Epithelial cell of esophagus (primary cell): ENCODE measurements at places on chromosomes 11 and 22.
A peak's percentile ranks its signal among the peaks of the same experiment; 100 is the strongest.

GRCh38 chr11:63613517-63614135, 607 bp downstream of the PLAAT3 start:
- DNase-seq = no peak

GRCh38 chr22:37283393-37283937, 1.2 kb downstream of the CYTH4 start:
- DNase-seq = no peak

DNA sequence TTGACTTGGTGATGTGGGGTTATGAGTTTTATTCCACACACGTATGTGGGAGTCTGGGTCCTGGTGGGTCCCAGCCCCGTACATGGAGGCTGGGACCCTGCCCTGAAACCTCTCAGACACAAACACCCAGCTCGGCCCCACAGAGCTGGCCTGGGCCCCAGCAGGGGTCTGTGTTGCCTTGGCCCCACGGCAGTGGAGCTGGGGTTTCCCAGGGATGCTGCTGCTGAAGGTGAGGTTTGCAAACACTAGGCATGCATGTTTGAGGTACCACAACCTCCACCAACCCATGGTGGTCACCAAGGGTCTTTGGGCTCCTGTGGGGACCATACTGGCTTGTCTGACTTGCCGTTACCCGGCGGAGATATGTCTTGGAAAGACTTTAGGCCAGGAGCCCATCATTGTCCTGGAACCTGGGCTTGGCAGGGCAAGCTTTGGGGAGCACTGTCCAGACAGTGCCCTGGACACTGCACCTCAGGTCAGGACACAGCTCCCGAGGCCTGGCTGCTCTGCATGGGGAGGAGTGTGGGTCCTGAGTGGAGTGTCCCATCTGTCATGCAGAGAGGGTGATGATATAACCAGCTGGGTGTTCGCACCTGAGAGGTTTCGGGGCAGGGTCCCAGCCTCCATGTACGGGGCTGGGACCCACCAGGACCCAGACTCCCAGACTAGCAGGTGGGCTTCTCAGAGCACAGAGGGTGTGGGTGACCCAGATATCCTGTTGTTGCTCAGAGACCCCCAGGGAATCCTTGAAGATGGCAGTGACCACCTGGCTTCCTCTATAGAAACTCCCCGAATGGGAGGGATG, 63.3 kb downstream of the KCNQ1 start:
- no peak for DNase-seq

DNA sequence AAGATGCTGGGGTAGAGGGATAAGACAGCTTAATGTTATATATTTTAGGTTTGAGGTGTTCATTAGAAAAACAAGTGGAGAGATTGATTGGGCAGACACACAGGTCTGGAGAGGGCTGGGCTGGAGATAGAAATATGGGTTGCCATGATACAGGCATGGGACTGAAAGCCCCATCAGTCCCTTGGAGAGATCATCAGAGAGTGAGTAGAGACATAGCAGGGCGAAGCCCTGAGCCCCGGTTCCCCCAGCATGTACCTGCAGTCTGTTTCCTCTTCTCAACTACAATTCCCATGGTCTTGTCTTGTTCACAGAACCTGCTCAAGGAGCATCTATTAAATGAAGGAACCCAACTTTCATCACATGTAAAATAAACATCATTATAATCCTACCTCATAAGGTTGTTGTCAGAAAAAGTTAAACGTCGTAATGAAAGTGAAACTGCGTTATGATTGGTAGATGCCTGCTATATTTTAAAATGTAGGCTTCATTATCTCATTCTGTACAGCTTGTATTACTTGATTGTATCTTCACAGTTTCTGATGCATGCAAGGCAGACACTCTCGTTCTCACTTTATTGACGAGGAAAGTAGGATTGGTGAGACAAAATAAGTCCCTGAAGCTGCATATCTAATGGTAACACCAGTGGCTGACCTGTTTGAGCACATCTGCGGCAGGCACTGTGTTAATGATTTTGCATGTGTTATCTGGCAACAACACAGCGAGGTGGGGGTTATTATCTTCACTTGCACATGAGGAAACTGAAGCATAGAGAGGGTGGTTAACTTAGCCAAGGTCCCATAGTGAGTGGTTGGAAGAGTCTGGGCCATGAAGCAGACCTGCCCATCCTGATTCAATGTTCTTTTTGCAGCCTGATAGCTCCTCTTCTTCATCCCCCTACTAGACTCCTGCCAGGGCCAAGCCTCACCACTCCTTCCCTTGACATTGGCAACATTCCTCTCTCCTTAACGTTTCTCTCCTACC, 63.5 kb downstream of the ENDOD1 start:
- DNase-seq = no peak

GRCh38 chr11:68071281-68072048, 32.6 kb downstream of the TCIRG1 start:
- DNase-seq = no peak

- DNase-seq = peak; percentile 51
Observed at GRCh38 chr11:72584293-72584938, 89.8 kb downstream of the PDE2A start.

- DNase-seq = no peak
Observed at GRCh38 chr22:23122992-23123803, 18.6 kb downstream of the RSPH14 start.

DNA sequence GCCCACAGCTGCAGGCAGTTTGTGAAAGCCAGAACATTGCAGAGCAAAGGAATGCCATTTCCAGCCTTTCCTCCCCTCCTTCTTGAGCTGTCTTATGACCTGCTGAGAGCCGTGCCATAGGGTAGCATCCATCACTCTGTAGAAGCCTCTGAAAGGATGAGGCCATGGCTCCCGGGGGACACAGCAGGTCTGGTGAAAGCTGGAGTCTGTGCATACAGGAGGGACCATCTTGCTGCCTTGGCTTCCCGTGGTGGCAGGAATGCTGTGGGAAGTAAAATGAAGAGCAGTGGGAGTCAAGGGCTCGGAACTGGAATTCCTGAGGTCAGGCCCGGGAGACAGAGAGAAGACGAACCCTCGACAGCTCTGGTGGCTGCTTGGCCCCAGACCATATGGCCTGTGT, 30.9 kb downstream of the ANO1 start:
- no peak for DNase-seq

DNA sequence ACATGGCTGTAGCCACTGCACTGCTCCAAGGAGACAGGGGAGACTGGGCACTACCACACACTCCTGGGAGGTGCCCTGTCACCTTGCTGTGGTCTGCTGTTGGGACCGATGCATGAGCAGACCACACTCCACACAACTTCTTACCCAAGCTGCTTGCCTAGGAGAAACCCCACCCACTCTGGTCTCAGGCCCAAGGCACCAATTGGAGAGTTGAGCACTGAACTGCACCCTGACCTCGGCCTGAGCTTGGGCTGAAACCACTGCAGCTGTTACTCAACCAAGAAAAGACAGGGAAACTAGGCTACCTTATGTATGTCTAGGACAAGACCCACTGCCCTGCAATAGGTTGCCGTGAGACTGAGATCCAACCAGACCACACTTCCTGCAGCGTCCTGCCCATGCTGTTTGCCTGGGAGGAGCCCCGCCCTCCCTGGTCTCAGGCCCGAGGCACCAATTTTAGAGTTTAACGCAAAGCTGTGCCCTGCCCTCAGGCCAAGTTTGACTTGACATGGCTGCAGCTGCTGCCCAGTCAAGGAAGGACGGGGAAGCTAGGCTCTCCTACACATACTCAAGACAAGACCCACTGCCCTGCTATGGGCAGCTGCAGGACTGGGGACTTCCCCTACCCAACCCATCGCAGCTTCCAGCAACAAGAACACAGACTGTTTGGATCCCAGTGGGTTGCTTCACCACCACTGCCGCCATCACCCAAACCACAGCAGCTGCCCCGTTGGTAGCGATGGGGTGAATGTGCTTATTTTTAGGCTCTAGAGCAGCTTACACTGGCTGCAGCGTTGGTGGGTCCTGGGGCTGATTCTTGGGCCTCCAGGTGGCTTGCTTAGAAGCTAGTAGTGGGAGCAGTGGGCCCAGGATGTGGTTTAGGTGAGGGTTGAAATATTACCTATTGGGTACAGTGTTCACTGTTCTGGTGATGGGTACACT, 66.8 kb downstream of the BRD1 start:
- DNase-seq = no peak

GRCh38 chr11:134666273-134667174, 254.5 kb upstream of the B3GAT1 start:
- no peak for DNase-seq

GRCh38 chr11:2775626-2776350, 76.0 kb upstream of the KCNQ1OT1 start:
- DNase-seq = no peak

DNA sequence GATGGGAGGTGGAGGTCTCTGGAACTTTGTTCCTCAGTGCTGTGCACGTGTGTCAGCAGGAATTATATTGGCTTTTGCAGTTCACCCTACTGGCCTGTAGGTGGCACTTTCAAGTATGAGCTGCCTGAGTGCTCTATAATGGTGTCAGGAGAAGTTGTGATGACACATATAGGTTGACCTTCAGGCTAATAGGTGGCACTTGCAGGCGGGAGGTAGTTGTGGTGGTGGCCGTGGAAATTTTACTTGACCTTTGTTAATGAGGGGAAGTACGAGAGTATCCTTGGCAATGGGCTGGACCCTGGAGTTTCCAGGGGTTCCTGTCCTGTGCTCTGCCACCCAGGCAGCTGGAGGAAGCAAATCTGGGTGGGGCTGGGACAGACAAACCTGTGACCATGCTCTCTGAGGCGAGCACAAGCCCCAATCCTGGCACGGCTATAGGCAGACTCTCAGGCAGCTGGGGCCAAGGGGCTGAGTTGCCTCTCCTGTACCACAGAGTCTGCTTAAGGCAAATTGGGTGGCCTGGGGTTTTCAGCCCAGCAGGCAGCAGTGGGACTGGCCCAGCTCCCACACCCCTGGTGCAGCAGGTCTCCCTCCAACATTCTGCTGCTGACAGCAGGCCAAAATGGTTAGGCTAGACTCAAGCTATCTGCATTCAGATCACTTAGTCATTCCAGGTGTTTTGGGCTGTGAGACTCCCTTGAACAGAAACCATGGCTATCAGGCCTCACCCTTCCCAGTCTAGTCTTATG, 147.5 kb upstream of the CTSC start:
- DNase-seq = peak; percentile 60

GRCh38 chr11:108870373-108871020, 205.6 kb downstream of the DDX10 start:
- DNase-seq = peak; percentile 65

DNA sequence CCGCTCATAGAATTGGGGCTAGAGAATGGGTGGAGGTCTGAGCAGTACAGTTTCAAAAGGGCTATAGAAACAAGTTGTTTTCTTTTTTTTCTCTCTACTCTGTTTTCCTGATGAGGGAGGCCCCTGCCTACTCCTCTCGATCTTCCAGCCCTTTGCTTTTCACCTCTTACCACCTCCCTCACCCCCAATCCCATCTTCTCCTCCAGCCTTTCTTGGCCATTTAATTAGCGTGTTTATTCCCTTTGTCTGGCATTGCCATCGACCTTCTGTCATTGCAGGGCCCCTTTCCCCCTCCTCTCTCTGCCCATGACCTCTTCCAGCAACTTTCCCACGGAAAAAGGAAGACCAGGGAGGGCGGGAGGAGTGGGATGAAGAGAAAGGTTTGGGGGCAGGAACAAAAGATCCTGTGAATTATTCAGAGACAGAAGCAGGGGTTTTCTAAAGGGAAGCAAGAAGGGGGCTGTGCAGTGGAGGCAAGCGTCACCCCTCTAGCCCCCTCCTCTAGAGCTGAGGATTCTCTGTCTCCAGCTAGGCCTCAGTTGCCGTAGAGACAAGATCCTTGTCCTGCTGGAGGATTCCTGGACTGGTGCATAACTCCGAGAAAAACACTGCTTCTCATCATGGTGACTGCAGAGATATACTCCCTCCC, 12.9 kb downstream of the DTX4 start:
- no peak for DNase-seq

- DNase-seq = peak; percentile 89
Observed at GRCh38 chr11:62593434-62594044, 2.2 kb upstream of the TUT1 start.

DNA sequence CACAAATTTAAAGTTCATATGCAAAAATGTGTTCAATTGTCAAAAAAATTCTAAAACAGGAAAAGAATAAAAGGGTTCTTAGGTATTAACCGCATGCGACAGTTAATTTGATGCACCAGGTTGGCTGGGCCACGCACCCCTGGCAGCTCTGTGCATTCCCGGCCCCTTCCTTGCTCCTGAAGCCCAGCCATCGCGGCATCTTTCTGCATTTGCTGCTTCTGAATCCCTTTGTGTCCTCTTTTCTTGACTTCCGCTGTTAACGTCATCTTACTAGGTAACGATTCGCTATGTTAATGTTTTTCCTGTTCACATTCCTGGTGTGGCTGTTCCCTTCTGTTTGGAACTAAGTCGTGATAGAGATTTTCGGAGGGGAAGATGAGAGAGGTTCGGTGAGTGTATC, 7.9 kb upstream of the KLHDC7B start:
- DNase-seq = no peak

GRCh38 chr11:64916040-64916774, 802 bp downstream of the ATG2A start:
- DNase-seq = peak; percentile 51

DNA sequence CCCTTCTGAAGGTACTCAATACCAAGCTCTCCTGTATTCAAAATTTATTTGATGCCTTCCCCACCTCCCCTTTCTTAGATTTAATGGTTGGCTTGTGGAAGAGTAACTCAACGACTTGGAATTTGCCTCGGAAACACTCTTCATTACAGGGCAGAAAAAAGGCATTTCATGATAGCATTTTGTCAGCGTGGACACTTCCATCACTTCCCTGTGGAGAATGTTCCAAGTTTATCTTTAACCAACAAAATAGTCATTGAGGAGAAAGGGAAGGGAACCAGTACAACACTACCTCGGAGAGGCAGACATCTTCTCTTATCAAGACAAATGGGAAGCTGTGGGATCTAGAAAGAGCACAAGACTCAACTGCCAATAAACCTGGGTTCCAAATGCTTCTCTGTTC, 177.2 kb upstream of the MTMR2 start:
- no peak for DNase-seq

DNA sequence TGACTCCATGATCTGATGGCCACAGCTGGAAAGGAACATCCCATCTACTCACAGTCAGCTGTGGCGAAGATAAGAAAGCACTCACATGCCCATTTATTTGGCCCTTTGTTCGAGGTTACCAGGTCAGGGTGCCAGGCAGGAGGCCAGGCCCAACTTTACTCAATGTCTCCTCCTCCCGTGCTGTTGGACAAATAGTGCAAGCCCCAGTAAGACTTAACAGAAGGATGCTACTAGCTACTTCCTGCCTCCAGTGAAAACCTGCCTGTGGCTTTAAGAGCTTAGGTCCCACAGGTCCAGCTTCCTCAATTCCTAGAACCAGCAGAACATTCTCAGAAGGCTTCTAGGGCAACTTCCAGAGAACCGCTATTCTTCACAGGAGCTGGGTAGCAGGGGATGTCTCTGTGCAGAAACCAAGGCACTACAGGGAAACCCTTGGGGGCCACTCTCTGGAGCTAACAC, 12.9 kb upstream of the CRY2 start:
- DNase-seq = no peak

DNA sequence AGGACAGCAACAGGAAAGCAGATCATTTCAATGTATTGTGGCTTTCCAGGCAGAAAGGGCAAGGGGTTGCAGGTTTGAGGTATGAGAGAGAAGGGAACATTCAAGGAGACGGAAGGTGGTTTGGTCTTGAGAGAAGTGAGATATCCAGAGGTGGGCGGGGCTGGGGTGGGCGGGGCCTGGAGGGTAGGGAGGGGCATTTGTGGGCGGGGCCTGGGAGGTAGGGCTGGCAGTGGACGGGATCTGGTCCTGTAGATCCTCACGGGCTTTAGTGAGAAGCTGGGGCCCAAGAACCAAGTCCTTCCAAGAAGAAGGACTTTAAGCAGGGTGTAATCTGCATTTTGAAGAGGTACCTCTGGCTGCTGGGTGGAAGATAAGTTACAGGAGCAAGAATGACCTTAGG, 199.2 kb downstream of the MN1 start:
- no peak for DNase-seq
